Bronchial epithelial cell (primary cell): ENCODE measurements at places on chromosomes 12 and 14. TPM values are rescaled to one million over a fixed set of nuclear protein-coding genes. Genes with fewer than 3 reads are reported as not detected.

DNA sequence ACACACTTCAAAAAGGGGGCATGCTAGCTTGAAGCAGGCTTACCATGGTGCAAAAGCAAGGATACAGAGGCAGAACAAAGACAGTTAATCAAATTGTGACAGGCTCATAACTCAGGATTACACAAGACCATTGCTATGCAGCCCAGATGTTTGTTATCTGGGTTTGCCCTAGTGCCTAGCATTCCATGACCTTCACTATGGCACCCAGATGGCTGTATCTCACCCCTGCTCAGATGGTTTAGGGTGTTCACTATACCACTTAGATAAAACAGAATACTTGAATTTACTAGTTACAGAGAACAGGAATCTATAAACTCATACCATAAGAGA lies 56.2 kb downstream of the SDR9C7 start:
- no peak for DNase-seq

- DNase-seq: no peak
Measured at GRCh38 chr12:28878629-28879028, 270.4 kb upstream of the FAR2 start.

DNA sequence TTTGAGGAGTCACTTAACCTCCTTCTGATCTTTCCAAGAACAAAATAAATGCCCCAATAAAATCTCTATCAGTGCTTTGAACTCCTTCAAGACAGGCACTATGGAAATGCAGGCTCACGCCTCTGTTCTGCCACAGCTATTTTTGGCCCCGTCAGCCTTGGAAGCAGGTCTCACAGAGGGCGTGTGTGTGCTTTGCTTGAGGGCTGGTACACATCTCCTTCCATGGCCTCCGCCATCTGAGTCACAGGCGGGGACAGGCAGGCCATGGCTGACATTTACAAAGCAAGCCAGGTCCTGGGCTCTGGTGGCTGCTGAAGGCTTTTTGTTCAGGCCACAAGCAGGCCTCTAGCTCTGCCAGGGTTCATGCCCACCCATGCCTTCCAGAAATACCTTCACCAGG lies 16.0 kb downstream of the PRIMA1 start:
- no peak for DNase-seq

GRCh38 chr14:99630202-99630601 lies 14.7 kb upstream of the HHIPL1 start:
- no peak for DNase-seq

- peak; percentile 60 for DNase-seq
Measured at GRCh38 chr14:104677512-104678332, 11.7 kb upstream of the INF2 start.

- no peak for DNase-seq
Measured at GRCh38 chr12:93848523-93849101, 171.4 kb downstream of the CRADD start.

DNA sequence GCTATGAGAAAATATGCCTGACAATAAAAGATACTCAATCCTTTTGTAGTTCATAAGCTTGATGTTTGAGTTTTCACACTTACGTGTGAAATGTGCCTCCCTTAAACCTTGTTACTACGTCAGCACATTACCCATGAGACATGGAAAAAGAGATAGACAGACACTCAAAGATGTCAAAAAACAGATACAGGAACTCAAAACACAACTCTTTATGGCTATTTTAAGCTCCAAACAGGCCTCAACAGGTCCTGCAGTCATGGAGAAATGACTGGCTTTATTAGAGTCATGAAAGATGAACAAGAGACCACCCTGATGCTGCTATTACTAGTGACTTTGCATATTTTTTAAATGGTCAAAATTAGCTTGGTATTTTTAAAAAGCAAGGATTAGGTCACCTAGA lies 184.5 kb downstream of the MON2 start:
- DNase-seq: peak; percentile 23

- DNase-seq: peak; percentile 50
Measured at GRCh38 chr12:105275997-105276733, 40.2 kb upstream of the APPL2 start.

GRCh38 chr14:103232831-103233319 lies 101.2 kb upstream of the EIF5 start:
- no peak for DNase-seq

The GPN3 gene
- total RNA-seq: 16.6 and 19.7 TPM in 2 replicates

The ZFYVE1 gene
- 11.3 and 13.6 TPM in 2 replicates for total RNA-seq
